ENCODE measurements at places on chromosomes 2 and 18.

DNA sequence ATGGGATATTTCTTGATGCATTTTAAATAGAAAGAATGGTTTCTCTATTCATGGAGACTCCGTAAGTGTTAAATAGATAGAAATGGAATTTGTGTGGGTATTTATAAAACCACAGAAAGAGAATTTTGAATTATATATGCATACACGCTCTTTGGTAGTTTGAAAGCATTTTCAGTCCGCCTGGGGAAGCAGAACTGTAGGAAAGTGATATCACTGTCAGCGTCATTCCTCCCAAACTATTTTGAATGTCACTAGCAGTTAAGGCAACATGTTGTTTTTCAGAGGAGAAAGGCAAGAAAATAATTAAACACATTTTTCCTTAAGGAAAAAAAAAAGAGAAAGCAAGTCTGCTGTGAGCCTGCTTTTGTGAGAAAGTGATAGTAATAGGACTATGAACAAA, 8.7 kb upstream of the ERMN start:
- no peak for DNase-seq

- DNase-seq = no peak
Measured at GRCh38 chr2:148553332-148553887, 91.1 kb upstream of the EPC2 start.

GRCh38 chr2:161947406-161947805, 126.6 kb downstream of the DPP4 start:
- no peak for DNase-seq

GRCh38 chr18:27666016-27666415, 480.9 kb upstream of the CHST9 start:
- no peak for DNase-seq

DNA sequence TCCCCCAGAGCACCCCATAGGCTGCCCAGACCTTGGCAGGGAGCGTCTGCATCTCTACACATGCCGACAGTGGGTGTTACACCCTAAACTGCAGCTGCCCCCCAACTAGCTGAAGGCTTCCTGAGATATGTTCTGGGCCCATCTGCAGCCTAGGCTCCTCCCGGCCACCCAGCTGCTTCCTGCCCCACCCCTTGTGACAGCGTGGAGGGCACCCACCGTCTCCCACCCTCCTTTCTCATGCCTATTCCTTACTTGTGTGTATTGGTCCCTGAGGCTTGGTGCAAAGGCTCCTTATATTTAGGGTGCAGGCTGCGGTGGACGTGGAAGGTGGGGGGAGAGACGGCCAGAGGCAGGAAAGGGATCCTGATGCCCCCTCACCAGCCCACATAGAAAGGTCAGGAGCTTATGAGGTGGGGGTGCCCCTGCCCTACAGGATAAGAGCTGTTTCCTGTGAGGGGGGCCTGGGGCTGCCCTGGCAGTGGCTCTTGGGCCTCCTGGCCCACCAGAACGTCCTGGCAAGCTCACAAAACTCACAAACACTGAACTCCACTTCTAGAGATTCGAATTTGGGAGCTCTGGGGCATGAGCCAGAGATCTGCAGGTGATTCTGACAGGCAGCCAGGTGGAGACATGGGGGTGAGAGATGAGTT, 7.3 kb upstream of the PROM2 start:
- no peak for DNase-seq

DNA sequence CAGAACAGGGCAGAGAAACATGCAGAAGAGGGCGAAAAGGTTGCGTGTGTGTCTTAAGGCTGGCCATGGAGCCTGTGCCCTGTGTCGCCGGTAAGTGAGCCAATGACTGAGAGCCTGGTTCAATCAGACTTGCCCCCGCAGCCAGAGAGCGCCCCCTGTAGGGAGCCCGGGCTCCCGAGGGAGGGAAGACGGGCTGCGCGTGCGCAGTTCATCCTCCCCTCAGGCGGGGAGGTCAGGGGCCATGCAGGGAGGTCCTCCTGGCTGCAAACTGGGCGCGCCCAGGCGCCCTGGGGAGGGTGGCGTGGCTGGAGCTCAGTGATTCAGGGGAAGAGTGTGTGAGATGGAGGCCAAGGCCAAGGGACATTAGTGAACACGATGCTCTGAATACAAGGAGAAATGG, 276.6 kb downstream of the PHLPP1 start:
- DNase-seq = no peak

- DNase-seq = no peak
Measured at GRCh38 chr2:25790074-25790790, 88.1 kb downstream of the ASXL2 start.

- no peak for DNase-seq
Measured at GRCh38 chr2:205758051-205758450, 75.8 kb downstream of the NRP2 start.

DNA sequence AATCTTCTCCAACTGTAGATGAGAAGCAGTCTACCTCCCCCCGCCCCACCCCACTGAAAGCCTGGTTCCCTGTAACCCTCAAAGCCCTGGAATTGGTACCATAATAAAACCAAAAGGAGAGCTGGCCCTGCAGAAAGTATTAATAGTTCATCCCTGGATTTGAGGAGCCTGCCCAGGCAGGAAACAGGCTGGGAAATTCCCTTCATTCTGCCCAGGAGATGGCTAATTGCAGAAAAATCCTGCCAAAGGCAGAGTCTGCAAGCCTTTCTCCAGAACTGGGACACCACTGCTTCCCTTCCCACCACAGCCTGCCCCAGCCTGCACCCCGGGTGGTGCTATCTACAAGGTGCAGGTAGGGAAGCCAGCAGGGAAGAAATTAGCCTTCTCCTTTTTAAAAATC, 16.3 kb downstream of the GKN2 start:
- no peak for DNase-seq

GRCh38 chr18:69889009-69889408, 58.7 kb downstream of the CD226 start:
- no peak for DNase-seq

DNA sequence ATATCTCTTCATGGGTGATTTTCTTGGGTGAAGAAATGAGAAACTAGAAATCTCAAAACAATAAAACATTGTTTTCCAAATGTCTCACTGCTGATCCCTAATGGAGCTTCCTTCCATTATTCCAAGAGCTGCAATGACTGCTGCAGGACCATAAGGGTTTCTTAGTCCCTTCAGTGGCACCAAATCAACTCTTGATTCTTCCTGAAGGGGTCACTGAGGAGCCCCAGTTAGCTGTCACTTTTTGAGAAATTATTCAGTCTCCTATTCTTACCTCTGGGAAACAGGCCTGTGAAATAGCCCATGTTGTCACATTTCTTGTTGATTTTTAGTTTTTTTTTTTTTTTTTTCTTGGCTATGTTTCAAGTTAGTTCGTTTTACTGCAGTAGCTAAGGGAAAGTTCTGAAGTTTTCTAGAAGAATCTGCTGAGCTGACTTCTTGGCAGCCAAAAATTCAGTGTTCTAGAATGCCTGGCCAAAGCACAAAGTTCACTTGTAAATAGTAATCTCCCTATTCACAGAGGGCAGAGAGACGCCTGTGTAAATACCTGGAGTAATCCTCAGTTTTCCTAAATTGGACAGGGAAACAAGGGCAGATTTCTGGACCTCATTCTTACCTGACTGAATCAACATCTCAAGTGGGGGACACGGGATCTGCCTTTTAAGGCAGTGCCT, 480.0 kb downstream of the RIT2 start:
- DNase-seq = no peak

DNA sequence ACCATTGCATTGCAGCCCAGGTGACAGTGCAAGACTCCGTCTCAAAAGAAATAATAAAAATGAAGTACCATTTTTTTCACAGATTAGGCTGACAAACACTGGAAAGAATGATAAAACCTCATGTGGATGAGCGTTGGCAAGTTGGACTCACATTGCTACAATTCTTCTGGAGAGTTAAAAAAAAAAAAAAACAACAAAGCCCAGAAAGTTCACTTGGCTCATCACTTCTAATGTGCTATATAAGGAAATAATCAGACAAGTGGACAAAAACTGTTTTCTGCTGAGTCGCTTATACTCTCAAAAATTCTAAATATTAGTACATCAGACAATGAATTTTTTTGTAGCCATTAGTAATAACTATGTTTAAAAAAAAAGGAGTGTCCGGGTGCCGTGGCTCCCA, 38.4 kb downstream of the PKP4 start:
- no peak for DNase-seq

DNA sequence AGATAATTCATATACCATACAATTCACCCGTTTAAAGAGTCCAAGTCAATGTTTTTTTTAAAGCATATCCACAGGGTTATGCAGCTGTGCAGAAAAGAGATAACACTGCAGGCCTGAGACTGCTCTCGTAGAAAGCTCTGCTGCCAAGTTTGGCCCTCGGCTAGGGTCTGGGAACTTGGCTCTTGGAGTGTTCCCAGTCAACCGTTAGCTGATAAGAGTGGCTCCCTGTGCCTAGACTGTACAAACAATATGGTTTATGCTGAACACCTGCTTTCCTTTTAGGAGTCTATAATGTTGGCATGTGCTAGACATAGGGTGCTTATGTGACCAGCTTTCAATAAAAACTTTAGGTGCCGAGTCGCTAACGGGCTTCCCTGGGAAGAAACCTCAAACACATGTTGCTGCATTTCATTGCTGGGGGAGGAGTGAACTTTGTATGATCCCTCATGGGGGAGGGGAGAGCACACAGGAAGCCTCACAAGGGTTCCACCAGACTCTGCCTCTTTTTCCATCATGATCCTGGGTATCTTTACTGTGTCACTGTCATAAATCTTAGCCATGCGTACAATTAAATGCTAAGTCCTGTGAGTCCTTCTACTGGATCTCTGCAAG, 34.7 kb downstream of the RFX8 start:
- no peak for DNase-seq

GRCh38 chr2:237733677-237734300, 64.8 kb upstream of the RBM44 start:
- no peak for DNase-seq

GRCh38 chr2:63422556-63422955, 165.7 kb downstream of the WDPCP start:
- no peak for DNase-seq

DNA sequence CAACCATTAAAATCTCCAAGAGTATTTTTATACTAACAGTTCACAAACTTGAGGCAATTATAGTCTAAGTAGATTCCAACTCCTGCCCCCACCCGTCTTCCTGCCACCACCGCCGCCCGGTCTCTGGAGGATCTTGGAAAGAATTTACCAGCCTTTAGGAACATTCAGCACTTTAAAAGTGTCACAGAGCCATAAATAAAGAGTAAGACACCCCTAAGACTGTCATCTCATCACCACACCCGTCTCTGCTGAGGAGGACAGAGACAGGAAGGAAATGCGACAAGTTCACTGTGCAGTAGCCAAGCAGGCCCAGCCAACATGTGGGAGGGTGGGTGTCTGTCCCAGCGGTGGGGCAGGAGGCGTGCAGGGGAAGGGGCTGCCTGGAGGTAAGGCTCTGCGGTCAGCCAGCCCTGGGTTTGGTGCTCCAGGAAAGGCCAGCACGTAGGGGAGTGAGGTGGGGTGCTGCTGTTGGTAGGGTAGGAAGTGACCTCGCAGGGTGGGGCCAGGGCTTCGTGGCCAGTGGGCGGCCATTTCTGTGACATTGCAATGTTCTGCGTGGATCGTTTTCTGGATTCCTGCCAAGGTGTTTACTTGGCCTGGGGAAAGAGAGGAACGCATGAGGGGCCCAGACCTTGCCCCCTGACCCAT, 111.6 kb downstream of the FAM210A start:
- no peak for DNase-seq

- DNase-seq = no peak
Measured at GRCh38 chr2:188922191-188922590, 52.0 kb upstream of the COL3A1 start.

GRCh38 chr2:49224426-49225010, 70.2 kb upstream of the FSHR start:
- no peak for DNase-seq

DNA sequence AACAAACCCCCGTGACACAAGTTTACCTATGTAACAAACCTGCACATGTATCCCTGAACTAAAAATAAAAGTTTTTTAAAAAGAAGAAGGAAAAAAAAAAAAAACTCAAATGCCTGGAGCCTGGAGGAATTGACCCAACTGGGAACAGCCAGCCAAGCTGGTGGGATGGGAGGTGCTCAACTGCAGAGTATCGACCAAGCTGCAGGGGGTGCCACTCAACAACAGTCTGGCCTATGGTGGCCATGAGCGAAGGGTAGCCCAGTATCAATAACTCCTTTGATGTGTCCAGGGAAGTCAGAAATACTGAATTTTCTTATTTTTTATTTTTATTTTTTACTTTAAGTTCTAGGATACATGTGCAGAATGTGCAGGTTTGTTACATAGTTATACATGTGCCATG, 310.3 kb upstream of the DLGAP1 start:
- no peak for DNase-seq

All from stimulated activated CD8-positive, alpha-beta memory T cell treated with anti-CD3 and anti-CD28 coated beads, Interleukin-15, amount 100 ng/mL, for 4 hours (primary cell).